ENCODE measurements at places on chromosomes 7 and 10. TPM values are rescaled to one million over a fixed set of nuclear protein-coding genes. Genes with fewer than 3 reads are reported as not detected.

Gene ARPC1B
- 45.4 TPM for polyA plus RNA-seq

Gene PRLHR
- 0.54 TPM for polyA plus RNA-seq

Gene CALML5
- not detected for polyA plus RNA-seq

DNA sequence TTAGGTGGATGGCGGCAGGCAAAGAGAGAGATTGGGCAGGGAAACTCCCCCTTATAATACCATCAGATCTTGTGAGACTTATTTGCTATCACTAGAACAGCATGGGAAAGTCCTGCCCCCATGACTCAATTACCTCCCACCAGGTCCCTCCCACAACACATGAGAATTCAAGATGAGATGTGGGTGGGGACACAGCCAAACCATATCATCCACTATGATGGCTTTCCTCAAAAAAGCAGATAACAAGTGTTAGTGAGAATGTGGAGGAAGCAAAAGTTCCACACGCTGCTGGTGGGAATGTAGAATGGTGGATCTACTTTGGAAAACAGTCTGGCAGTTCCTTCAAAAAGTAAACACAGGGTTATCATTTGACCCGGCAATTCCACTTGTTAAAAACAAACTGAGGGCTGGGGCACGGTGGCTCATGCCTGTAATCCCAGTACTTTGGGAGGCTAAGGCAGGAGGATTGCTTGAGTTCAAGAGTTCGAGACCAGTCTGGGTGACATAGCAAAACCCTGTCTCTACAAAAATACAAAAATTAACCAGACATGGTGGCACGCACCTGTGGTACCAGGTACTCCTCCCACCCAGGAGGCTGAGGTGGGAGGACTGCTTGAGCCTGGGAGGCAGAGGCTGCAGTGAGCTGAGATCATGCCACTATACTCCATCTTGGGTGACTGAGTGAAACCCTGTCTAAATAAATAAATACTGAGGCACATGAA, 161.4 kb upstream of the EEPD1 start:
- no peaks in the 10 kb centered on the region for H3K36me3 ChIP-seq
- no peaks in the 10 kb centered on the region for H3K27me3 ChIP-seq
- no peak overlapping the region for H3K27ac ChIP-seq
- no peak overlapping the region for H3K4me3 ChIP-seq
- no peak for DNase-seq

DNA sequence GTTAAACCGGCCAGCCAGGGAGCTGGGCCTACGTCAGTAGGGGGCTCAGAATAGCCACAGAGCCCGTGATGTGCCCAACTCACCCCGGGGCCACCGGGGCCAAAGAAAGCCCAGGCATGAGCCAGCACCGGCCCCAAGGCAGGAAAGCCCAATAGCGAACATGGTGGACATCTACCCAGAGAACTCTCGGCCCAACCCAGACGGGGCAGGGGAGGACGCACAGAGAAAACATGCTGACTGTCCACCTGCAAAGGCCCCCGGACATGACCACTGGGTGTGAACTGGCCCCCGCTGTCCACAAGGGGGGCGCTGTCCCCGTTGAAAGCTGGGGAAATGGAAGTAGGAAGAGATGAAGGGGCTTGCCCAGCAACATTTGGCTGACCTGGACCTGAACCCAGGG, 169.2 kb downstream of the PRKAG2 start:
- H3K27ac ChIP-seq, result no peak overlapping the region
- H3K36me3 ChIP-seq, result peaks cover 4% of the 10 kb centered on the region
- no peak for DNase-seq

- peaks cover 9% of the 10 kb centered on the region for H3K4me1 ChIP-seq
- H3K4me3 ChIP-seq, result peak overlapping the region; percentile 91
- H3K27ac ChIP-seq, result peak overlapping the region; percentile 89
Observed at GRCh38 chr10:99731306-99732032, 458 bp downstream of the COX15 start.

GRCh38 chr10:16777473-16778370, 39.5 kb downstream of the RSU1 start:
- H3K27ac ChIP-seq, result no peak overlapping the region
- H3K4me3 ChIP-seq, result no peak overlapping the region
- H3K27me3 ChIP-seq, result no peaks in the 10 kb centered on the region
- peak; percentile 95 for DNase-seq
- no peaks in the 10 kb centered on the region for H3K4me1 ChIP-seq

- H3K27ac ChIP-seq, result no peak overlapping the region
- H3K4me1 ChIP-seq, result no peaks in the 10 kb centered on the region
- H3K36me3 ChIP-seq, result peaks cover 2% of the 10 kb centered on the region
- H3K27me3 ChIP-seq, result no peaks in the 10 kb centered on the region
- no peak for DNase-seq
Observed at GRCh38 chr10:15180736-15181135, 12.2 kb upstream of the NMT2 start.

GRCh38 chr7:12746211-12746610, 58.8 kb downstream of the ARL4A start:
- H3K27me3 ChIP-seq, result no peaks in the 10 kb centered on the region
- H3K27ac ChIP-seq, result no peak overlapping the region
- H3K4me3 ChIP-seq, result no peak overlapping the region
- H3K4me1 ChIP-seq, result no peaks in the 10 kb centered on the region

GRCh38 chr7:29102558-29103151, 43.7 kb downstream of the CPVL start:
- H3K36me3 ChIP-seq, result no peaks in the 10 kb centered on the region
- no peaks in the 10 kb centered on the region for H3K4me1 ChIP-seq
- H3K27me3 ChIP-seq, result no peaks in the 10 kb centered on the region
- H3K4me3 ChIP-seq, result no peak overlapping the region
- no peak overlapping the region for H3K27ac ChIP-seq

DNA sequence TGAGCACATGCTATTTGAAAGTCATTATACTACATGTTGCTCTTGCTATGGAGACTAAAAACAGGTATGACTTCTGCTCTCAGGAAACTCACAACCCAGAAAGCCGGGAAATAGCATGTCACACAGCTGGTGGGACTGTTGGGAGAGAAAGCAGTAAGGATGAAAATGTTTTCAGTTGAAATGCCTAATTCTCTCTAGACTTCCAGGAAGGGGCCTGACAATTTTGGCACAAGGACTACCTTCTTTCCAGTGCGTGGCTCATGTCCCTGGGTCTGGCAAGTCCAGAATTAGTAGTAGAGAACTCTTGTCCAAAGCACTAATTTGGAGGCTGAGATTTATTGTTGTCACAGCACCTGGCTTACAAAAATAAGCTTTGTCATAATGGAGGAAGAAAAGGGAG, 567.6 kb downstream of the LRMDA start:
- no peak overlapping the region for H3K27ac ChIP-seq
- peaks cover 3% of the 10 kb centered on the region for H3K4me1 ChIP-seq
- no peaks in the 10 kb centered on the region for H3K27me3 ChIP-seq
- no peak for DNase-seq
- H3K36me3 ChIP-seq, result no peaks in the 10 kb centered on the region

DNA sequence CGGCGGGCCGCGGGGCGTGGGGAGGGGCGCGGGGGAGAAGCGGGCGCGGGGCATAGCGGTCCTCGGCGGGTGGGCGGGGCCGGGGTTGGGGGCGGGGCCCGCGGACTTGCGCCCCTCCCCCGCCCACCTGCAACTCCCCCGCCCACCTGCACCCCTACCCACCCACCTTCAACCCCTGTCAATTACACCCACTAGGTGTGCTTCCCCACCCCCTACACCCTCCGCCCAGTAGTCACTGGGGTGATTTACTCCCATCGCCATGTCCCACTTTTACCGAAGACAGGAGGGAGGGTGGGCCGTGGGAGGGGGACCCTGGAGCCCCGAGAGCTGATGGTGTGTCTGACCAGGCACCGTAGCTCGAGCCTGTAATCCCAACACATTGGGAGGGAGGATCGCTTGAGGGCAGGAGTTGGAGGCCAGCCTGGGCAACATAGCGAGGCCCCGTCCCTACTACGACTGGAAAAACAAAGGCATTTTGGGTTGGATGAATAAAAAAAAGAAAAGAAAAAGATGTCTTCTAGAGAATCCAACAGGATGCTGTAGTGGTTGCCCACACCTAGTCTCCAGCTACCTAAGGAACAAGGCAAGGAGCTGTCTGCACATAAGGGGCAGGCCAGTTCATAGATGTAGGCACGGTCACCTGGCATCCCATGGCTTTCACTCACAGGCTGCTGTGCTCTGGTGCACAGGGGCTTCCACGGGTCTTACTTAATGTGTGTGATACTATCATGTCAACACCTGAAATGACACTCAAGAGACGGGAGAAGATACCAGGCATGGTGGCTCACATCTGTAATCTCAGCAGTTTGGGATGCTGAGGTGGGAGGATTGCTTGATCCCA, 761 bp downstream of the KCTD7 start:
- peaks cover 20% of the 10 kb centered on the region for H3K4me1 ChIP-seq
- H3K27ac ChIP-seq, result peak overlapping the region; percentile 69
- H3K27me3 ChIP-seq, result no peaks in the 10 kb centered on the region
- H3K4me3 ChIP-seq, result peak overlapping the region; percentile 56

DNA sequence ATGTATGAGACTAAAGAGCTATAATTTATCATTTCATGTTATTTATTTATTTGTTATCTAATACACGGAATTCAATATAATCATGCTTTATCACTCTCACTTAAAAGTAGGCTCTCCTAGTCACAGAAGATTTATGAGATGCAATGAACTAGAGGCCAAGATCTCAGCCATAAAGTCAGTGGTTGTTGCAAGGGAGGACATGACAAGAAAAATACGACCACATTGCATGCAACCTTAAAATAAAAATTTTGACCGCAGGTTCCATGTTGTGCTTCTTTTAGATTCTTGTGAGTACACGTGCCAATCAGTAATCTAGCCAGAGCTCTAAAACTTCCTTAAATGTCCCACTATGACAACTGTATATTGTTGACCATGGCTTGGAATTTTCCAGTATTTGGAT, 75.9 kb upstream of the SP8 start:
- no peaks in the 10 kb centered on the region for H3K4me1 ChIP-seq
- no peak overlapping the region for H3K27ac ChIP-seq
- DNase-seq, result no peak
- no peak overlapping the region for H3K4me3 ChIP-seq

Measured in spinal cord (tissue), 10 donors.